Activated T-helper 9 cell treated with anti-CD3 and anti-CD28 coated beads, Interleukin-2, amount 50 U/mL, for 16 hours (primary cell): ENCODE measurements at places on chromosomes 4 and X.

GRCh38 chr4:129994715-129995114, 898.8 kb downstream of the C4orf33 start:
- no peak for DNase-seq

GRCh38 chr4:188534917-188535316, 395.7 kb downstream of the TRIML1 start:
- no peak for DNase-seq

GRCh38 chr4:174118171-174118570, 165.3 kb downstream of the FBXO8 start:
- no peak for DNase-seq

GRCh38 chr4:6252051-6252450, 17.6 kb upstream of the WFS1 start:
- DNase-seq: no peak

DNA sequence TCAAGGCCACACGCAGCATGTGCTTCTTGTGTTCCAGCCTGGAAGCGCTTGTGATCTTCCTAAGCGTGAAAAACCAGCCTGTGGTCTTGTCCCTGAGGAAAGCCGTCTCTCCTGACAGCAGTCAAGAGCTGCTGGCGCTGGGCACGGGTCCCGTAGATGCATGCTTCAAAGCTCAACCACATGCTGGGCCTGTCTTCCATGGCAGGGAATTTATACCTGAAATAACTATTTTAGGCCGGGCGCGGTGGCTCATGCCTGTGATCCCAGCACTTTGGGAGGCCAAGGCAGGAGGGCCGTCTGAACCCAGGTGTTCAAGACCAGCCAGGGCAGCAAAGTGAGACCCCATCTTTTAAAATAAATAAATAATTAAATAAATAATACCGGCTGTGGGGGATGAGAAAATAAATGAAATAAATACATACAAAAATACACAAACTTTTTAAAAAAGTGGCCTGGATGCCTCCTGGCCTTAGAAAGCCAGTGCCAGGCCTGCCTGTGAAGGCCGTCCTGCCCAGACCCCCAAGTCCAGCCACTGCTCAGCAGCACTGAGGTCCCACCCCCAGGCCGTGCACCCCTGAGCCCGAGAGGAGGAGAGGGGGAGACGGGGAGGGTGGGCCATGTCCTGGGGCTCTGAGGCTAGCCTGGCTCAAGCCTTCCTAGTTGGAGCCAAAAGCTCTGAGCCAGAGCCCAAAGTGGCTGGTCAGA, 10.4 kb downstream of the LRPAP1 start:
- DNase-seq: no peak
